ENCODE measurements at places on chromosomes 11 and 22.

- DNase-seq = no peak
These were observed 18.0 kb downstream of the SDHAF2 start for GRCh38 chr11:61447601-61448551.

DNA sequence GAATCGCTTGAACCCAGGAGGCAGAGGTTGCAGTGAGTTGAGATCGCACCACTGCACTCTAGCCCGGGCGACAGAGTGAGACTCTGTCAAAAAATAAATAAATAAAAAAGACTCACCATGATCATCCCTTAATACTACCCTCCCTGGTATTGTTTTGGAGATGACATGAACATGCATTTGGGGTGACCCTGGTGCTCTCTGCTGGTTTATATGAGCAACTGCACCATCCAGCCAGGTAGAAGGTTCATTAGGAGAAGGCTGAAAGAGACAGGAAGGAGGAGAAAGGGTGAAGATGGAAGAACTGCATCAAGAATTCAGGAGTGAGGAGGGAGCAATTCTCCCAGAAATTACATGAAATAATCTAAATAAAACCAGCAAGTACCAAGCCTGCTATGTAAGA, 37.8 kb downstream of the SLC5A1 start:
- DNase-seq = no peak

- DNase-seq = no peak
These were observed 8.8 kb downstream of the CASTOR1 start for GRCh38 chr22:30280505-30280904.

DNA sequence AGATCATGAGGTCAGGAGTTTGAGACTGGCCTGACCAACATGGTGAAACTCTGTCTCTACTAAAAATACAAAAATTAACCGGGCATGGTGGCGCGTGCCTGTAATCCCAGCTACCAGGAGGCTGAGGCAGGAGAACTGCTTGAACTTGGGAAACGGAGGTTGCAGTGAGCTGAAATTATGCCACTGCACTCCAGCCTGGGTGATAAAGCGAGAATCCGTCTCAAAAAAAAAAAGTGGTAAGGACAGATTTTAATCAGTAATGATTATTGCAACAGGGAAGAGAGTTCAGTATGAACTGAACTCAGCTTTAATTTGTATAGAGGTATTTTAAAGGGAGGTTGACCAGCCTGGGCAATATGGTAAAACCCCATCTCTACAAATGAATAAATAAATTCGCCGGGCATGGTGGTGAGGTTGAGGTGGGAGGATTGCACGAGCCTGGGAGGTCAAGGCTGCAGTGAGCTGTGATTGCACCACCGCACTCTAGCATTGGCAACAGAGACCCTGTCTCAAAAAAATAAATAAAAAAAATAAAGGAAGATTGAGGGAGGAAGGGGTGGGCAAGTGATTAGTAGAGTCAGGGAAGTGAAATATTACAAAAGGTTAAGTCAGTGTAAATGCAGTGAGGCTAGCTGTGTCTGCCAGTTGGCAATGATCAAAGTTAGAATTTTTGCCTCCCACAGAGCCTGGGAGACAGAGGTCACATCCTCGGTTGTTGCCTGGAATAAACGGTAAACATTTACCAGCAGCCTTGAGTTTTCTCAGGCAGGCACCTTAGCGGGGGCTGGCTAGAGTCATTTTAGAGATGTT, 2.6 kb upstream of the MCM5 start:
- no peak for DNase-seq

- no peak for DNase-seq
These were observed at the start of gene MYBPC3 for GRCh38 chr11:47352556-47352955. MYBPC3 (minus strand) TSS chr11:47352702; CDS start chr11:47352647, 55 bp downstream.

- DNase-seq = no peak
These were observed 222.3 kb downstream of the NTM start for GRCh38 chr11:131592734-131593133.

GRCh38 chr22:47267513-47268282, 505.2 kb downstream of the TBC1D22A start:
- DNase-seq = no peak

DNA sequence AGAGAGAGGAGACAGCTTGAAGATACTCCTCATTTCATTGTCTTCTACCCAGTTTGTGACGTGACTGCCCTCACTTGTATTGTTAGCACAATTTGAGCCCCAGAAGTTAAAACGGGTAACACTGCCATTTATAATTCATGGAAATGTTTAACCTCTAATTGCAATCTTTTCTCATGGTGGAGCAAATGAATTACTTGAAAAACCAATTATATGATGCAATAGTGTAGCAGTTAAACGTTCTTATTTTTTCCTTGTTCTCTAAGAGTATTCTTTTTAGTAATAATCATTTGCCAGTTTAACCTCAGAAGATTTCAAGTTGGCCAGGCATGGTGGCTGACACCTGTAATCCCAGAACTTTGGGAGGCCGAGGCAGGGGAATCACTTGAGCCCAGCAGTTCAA, 56.6 kb downstream of the CDON start:
- no peak for DNase-seq

DNA sequence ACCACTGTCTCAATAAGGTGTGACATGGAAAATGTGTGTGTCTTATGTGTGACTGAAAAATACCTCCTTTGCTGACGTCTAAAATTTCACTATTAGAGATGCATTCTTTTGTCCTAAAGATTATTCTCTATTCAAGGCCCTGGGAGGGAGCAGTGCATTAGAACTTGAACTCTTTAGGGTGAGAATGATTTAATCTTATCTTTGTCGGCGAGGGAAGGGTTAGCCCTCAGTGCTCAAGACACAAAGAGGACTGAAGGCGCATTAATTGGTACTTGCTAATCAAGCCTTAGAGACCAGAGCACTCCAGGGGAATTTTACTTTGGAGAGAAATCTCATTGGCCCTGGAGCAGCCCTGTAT, 29.8 kb upstream of the PLET1 start:
- no peak for DNase-seq

- no peak for DNase-seq
These were observed 40.2 kb upstream of the CCDC34 start for GRCh38 chr11:27403195-27403594.

DNA sequence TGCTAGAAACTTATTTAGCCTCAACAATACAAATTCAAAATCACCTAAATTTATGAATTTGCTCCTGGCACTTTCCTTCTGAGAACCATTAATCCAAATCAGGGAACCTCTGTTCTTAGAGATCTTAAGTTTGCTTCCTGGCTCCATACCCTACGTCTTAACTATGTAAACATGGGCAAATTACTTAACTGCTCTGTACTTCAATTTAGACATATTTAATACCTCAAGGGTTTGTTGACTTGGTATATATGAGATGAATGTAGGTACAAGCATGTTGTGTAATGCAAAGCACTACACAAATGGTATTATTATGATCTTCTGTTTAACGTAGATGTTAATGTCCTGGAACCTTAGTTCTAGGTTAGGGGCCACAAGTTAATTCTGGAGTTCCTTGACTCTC, 22.6 kb upstream of the ARHGAP20 start:
- DNase-seq = no peak

GRCh38 chr11:2212411-2213251, 41.0 kb upstream of the TH start:
- no peak for DNase-seq

DNA sequence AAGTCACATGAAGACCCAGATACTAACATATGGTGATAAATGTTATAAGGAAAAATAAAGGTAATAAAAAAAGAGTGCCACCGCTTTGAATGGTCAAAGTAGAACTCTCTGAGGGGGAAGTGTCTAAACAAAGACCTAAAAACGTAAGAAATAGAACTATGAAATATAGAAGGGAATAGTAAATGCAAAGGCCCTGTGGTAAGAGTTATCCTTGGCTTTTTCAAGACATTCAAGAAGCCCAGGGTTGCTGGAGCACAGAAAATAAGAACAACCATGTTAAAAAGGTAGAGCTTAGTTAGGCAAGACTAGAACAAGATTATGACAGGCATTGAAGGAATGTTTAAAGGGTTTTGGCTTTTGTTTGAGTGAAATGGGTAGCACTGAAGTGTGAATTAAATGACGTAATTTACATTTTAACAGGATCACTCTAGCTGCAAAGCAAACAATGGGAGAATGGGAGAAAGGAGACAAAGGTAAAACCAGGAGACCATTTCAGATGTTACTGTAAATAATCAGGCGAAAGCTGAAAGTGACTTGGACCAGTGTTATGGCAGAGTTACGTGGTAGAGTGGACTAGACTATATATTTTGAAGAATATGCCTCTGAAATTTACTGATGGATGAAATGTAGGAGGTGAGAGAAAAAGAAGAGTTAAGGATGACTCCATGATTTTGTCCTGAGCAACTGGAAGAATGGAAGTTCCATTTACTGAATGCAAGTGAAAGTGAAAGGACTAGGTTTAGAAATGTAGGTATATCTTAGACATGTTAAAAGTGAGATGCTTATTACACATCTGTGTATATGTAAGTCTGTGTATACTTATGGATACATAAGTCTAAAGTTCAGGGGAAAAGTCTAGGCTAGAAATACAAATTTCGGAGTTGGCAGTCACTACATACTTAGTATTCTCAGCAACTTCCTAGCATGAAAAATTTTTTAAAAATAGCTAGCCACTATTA, 28.5 kb downstream of the BTBD10 start:
- no peak for DNase-seq

DNA sequence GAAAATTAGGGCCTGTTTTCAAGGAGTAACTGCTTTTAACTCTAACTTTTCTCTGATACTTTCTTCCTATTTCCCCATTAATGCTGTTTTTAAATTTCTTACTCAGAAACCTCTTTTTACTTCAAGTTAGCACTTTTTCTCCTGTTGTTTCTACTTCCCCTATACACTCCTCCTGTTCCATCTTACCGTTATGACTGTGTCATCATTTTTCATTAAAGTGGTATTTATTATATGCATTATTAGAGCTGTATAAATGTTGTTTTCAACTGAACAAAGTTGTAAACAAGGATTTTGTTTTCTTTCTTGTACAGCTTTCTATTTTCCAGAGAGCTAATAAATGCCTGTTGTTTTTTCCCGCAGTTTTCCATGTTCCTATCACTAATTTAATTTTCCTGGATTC, 84.6 kb downstream of the EXT2 start:
- no peak for DNase-seq

DNA sequence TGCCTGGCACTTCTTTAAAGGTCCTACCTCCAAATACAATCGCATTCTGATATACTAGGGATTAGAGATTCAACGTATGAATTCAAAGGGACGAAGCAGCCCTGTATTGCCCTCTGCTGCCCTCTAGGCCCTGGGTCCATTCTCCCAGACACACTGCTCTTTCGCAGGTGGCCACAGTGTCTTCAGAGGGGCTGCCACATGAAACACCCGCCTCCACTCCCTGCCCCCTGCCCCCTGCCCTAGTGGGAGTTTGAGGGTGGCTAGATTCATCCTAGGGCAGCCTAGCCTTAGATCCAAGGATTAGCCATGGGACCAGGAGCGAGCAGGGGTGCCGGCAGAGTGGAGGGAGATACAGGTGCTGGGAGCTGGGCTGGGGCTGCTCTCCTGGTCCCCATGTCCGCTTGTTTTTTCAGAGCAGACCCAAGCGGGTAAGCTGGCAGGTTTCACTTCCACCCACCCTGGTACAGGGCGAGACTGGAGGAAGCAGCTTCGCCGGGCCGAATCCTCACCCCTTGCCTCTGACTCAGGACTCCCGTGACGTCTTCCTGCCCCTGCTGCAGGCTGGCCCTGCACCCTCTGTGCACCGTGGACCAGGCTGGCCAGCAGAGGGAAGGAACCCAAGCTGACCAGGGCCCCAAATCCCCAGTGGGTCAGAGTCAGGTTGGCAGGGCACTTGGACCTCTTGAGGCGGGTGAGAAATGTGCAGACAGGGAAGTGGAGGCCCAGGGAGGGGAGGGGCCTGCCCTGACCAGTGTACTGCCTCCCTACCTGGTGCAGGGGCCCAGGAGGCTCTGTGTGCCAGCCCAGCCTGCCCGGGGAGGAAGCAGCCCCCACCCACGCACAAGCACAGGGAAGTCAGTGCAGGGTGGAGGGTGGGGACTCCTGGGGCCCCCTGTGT, 28.4 kb upstream of the HMOX1 start:
- DNase-seq = no peak

GRCh38 chr22:40758390-40758789, 60.8 kb downstream of the SLC25A17 start:
- DNase-seq = no peak

DNA sequence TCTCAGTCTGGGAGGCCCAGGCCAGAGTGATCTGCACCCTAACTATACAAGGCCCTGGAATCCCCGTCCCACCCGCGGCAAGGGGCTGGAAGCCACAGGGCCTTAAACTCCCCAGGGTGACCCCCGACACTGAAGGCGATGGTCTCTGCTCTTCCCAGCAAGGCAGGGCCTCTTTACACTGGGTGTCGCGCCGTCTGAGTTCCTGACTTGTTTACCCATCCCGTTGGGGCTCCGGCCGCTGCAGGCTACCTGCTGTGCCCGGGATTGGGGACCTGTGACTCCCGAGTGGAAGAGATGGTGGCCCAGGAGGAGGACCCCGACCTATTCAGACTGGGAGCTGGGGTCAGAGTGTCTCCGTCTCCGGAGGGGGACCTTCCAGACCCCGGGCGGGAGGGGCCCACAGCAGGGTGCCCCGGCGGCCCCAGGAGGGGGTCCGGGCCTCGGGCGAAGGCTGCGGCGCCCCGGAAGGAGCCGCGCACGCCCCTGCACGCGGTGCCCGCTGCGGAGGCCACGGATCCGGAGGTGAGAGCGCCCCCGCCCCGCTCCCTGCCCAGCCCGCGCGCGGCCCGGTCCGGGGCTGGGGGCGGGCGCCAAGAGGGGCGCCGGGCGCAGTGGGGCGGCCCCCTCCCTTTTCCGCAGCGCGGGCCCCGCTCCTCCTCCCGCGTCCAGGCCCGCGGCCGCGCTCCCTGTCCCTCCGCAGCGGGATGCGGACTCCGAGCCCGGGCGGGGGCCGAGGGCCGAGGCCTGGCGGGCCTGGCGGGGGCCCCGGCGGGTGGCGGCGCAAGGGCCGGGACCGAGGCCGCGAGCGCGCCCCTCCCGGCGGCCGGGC, 560 bp upstream of the MPPED1 start:
- DNase-seq = no peak

GRCh38 chr11:14059491-14059890, 97.0 kb downstream of the SPON1 start:
- DNase-seq = no peak

GRCh38 chr22:33274214-33275072, 216.3 kb upstream of the SYN3 start:
- DNase-seq = no peak

DNA sequence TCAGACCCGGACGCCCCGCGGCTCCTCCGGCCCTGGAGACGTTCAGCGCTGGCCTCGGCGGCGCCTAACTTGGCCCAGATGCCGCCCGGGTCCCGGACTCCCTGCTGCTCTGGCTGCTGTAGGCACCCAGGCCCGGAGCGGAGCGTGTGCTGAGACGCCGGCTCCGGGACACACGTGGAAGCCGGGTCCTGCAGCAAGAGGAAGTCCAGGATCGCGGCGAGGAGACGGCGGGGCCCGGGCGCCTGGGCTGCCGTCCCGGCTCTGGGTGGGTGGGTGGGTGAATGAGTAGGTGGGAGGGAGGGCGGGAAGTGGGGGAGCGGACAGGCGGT, 223 bp downstream of the WT1 start:
- DNase-seq = no peak

- DNase-seq = no peak
These were observed 1074.9 kb downstream of the FAM181B start for GRCh38 chr11:81658722-81659121.
